ENCODE measurements at places on chromosomes 3 and 15. TPM values are rescaled to one million over a fixed set of nuclear protein-coding genes. Genes with fewer than 3 reads are reported as not detected.

The RPL14 gene
- 209 TPM for total RNA-seq

The NUDT16 gene
- total RNA-seq, result 7.3 TPM

The GUCA1C gene
- total RNA-seq, result not detected

The P2RY1 gene
- total RNA-seq, result 0.32 TPM

The LDHAL6B gene
- not detected for total RNA-seq

The CISH gene
- total RNA-seq, result 0.86 TPM

The POLR2H gene
- 61.3 TPM for total RNA-seq

The UROC1 gene
- total RNA-seq, result under 0.01 TPM

The RBPMS2 gene
- total RNA-seq, result not detected

The EXD1 gene
- under 0.01 TPM for total RNA-seq

The SGO1 gene
- 7.8 TPM for total RNA-seq

The SERPINI1 gene
- 2.6 TPM for total RNA-seq

The CPN2 gene
- not detected for total RNA-seq

The GPX1 gene
- 272 TPM for total RNA-seq

The SOX14 gene
- not detected for total RNA-seq

The CTXN2 gene
- not detected for total RNA-seq

The PAK6 gene
- under 0.01 TPM for total RNA-seq

The C3orf85 gene
- total RNA-seq, result not detected

Measured in fibroblast of villous mesenchyme (primary cell).